NCI-H1417 (cell line): ENCODE measurements at places on chromosomes 7 and 10.

DNA sequence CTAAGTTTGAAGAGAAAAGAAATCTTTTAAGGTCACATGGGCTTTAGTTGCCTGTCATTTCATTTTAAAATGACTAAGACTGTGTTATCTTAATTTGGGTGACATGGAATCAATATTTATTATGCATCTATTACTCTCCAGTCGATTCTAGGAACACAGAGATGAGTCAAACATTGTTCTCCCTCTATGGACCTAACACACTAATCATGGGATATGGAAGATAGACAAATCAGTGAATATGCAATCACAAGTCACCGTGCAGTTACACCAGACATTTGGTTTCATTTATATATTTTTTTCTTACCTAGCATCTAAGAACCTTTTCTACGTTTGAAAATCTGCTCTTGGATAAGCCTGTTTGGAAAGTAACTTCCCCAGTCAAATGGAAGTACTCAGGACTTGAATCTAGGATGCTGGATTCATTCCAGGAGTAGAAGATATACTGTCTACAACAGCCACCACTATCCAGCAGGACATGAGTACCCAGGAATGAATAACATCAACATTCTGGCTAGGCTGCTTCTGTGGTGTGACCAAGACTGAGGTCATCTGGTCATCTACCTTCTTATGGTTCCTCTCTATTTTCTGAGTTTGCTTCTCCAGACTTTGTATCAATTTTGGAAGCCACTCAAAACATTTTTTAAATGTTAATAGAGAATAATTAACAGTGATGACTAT lies 902.9 kb upstream of the LRRN3 start:
- no peak for DNase-seq

DNA sequence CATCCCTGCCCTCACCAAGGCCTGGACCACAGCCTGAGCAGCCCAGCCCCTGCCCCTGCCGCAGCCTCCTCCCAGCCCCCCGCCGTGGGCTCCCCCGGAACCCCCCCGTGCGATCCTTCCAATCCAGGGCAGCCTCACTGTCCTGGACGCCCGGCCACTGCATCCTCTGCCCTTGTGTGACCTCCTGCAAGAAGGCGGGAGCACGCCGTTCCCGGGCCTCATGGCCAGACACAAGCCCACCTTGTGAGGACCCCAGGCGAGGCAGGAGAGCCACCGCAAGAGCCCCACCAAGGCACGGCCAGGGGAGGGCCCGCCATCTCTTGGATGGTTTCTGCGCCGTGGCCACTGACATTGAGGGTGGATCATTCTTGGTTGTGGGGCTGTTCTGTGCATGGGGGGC lies 7.8 kb upstream of the LFNG start:
- no peak for DNase-seq

- DNase-seq = no peak
Measured at GRCh38 chr7:39749177-39749576, 125.8 kb downstream of the RALA start.

- no peak for DNase-seq
Measured at GRCh38 chr7:137296576-137296975, 47.0 kb downstream of the PTN start.

DNA sequence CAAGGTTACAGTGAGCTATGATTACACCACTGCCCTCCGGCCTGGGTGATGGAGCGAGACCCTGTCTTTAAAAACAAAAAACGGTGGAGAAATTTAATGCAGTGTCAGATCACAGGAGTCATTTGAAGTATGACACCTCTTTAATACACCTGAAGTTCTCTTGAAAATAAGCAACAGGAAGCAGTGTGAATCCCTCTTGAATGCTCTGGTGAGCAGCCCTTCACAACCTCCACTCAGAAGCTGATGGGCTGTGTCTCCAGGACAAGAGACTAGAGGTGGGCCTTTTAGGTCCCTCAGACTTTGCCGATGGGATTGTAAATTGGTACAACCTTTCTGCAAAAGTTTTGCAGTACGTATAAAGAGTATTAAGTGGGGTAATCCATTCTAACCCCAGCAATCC lies 50.1 kb downstream of the CYP26A1 start:
- no peak for DNase-seq

DNA sequence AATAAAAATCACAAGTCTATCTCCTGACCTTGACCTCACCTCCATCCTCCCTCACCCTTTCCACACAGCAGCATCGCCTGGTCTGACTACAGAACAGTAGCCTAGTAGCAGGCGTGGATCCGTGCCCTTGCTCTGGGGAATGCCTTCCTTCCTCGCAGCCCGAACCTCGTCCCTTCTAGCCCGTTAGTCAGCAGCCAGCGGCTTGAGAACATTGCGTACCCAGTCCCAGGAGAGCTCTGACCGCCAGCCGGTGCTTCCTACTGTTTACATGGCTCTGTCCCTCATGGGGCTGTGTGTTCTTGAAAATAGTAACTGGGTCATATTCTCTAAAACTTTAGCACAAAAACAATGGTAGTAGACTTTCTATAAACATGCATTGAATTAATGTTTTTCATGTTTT lies 682.7 kb upstream of the IGFBP3 start:
- no peak for DNase-seq

DNA sequence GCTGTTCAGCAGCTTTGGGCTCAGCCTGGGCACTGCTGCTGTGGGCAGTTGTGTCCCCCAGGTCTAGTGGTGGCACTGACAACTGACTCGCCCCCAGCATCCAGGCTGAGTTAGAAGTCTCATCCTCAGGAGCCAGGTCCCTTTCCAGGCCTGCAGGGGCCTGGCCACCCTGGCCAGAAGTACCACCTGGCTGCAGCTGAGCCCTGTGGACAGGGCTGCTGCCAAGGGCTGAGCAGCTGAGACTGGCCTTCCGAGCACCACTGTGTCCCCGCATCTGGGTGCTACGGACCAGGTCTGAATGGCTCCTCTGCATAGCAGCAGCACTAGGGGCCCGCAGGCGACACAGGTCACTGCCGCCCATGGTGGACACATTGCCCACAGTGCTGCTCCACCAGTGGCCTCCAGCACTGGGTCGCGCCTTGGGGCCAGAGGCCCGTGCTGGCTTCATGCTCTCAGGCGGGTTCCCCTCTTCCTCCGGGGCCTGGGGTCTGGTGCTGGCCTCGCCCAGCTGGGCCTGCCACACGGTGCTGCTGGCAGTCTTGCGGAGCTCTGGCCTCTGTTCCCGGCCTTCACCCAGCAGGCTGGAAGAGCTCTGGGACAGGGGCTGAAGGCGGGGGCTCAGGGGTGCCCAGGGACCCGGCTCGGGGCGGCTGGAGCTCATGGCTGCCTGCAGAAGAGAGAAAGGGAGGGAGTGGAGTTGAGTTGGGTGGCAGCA lies 6.2 kb downstream of the GPRIN2 start:
- DNase-seq = no peak

GRCh38 chr10:33521904-33522303 lies 187.4 kb upstream of the NRP1 start:
- DNase-seq = no peak

- no peak for DNase-seq
Measured at GRCh38 chr7:43600056-43600455, 17.1 kb downstream of the STK17A start.

DNA sequence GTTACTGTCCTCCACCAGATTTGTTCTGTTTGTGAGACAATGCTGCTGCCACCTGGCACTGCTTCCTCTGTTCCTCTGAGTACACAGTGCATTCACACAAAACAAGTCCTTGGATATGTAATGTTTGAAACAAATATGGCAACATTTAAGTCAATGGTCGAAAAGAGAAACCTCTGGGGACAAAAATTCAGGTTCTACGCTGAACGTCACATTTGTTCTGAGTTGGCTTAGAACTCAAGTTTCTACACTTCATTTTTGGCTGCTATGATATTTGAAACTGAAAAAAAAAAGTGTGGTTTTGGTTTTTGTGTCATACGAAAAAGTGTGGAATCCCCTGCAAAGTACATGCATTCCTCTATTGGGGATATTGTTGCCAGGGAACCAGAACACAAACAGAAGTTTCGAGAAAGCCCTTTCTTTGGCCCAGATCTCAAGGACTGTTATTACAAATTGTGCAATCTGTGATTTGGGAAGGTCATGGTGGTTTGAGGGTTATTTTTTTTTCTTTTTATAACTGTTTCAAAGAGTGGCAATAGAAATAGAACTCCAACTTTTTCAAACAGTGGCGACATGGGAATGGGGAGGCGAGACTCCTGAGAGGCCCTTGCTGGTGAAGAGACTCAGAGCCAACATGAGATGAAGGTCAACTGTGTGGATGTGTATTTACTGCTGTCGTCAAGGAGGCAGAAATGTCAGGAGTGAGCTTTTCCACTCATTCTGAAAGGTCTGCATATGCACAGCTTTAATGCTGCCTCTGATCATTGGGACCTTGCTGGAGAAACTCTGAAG lies 127.5 kb downstream of the CUBN start:
- no peak for DNase-seq

DNA sequence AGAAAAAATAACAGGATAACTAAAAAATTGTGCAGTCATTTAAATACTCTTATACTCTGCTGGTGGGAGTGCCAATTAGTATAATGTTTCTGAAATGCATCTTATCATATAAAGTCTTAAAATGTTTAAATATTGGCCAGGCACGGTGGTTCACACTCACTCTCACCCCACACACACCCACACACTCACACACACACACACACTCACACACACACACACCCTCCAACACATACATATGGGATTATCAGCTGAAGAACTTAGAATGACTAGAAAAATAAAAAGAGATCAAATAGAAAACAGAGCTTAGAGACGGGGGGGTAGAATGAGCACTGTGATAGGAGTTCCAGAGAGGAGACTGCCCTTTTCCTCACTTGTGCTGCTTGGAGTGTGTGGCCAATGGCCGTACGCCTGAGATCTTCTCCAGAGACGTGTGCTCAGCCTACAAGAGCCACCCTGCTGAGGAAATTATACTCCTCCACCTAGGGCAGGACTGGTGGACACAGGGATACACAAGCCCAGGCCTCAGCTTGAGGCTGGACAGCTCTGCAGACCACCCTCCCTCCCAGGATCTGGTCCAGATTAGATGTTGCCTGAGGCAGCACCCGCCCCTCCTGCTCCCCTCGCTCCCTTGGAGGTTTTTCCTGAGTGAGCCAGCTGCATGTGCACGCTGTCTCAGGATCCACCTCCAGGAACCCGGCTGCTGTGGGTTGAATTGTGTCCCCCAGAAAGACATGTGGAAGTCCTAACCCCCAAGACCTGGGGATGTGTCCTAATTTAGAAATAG lies 26.5 kb upstream of the PRKAG2 start:
- DNase-seq = no peak

DNA sequence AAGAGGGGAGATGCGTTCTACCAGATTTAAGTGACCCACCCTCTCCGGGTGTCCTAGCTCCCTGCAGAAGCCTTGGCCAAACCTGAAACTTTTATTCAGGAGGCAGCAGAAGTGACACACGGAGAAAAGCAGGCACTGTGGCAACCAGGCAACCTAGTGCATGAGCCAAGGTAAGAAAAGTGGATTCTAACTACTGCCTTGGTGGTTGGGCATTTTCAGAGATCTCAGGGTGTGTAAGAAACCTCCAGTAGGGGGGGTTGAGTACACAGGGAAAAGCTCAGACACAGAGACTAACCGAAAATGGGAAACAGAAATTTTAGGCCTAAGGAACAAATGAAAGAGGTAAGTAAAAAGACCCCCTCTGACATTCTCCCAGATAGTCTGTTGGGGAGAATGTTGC lies 645.7 kb downstream of the ANKRD7 start:
- DNase-seq = no peak

DNA sequence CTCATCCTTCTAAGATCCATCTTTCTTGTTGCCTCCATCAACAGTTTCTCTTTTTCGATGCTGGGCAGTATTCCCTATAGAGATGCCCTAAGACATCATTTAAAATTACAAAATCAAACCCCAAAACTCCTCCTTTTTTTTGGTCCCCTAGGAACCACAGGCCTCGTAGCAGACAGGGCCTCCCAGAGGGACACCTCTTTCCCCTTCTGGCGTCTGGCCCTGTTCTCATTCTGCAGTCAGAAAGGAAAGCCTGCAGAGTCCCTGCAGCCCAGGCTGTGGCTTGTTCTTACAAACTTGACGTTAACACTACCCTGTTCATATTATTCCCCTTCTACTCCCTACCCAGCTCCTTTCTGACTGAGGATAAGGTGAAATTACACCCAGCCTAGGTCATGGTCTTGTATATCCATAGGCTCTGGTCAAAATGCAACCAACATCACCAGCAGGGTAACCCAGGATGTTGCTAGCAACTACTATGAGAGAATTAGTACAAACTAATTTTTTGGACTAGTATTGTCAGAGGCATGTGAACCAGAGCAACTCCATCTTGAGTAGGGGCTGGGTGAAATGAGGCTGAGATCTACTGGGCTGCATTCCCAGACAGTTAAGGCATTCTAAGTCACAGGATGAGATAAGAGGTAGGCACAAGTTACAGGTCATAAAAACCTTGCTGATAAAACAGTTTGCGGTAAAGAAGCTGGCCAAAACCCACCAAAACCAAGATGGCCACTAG lies 3.5 kb upstream of the EPHA1 start:
- DNase-seq = no peak

DNA sequence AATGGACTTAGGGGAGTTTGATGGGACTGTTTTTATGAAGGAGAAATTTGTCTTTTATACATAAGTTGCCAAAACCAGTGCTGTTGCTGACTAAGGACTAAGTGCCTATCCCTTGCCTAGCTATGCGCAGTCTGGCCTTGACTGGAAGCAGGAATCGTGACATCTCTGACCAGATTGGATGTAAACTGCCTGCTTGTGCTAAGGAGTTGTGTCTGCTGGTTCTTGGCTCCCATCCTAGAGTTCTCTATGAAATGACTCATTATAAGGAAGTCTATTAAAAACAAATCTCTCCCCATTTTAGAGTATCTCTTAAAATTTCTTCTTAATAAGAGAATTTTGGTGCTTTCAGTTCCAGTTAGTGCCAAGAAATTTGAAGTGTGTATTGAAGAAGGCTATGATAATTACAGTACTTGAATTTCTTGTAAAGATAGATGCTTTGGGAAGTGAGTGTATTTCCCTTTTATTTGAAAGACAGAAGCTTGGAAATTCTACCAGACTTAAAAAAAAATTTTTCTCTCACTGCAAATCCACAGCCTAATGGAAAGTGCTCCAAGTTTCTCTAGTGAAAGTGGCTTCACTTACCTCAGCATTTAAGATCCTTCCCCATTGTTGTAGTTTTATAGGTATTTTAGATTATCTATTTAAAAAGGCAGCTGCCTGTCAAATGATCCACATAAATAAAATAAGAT lies 77.6 kb downstream of the BICC1 start:
- no peak for DNase-seq

GRCh38 chr10:20228729-20229128 lies 412.5 kb downstream of the PLXDC2 start:
- no peak for DNase-seq

DNA sequence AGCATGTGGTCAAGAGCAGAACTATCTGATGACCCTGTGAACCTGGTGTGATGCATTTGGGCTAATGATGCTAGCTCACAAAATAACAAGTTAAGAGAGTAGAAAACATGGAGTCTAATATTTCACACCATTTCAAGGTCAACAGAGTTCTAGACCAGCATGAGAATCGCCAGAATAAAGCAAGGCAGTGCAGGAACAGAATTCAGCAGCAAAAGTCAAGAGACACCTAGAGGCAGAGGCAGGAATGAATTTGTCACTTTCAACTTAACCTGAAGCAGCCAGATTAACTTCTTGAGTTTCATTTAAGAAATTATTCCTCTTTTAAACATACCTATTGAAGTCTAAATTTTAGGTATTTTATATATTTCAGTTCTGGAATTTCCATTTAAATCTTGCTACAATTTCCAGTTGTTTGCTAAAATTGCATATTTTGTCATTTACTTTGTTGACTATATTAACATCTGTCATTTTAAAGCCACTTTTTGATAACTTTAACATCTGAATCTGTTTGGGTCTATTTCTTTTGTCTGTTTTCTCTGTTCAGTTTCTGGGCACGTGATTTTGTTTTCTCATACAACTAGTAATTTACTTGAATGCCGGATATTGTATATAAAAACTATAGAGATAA lies 44.2 kb upstream of the PRSS58 start:
- no peak for DNase-seq

GRCh38 chr10:22742678-22743077 lies 28.3 kb upstream of the PIP4K2A start:
- no peak for DNase-seq
